Foreskin keratinocyte (primary cell): ENCODE measurements at places on chromosomes 12 and 14. TPM values are rescaled to one million over a fixed set of nuclear protein-coding genes. Genes with fewer than 3 reads are reported as not detected.

- no peak for DNase-seq
Measured at GRCh38 chr12:81330480-81330879, 252.6 kb downstream of the ACSS3 start.

The CAPZA3 gene
- not detected in 2 replicates for total RNA-seq

The AKAP3 gene
- total RNA-seq: 1.2 and 1.7 TPM in 2 replicates

The HEBP1 gene
- total RNA-seq: 19.6 and 20.5 TPM in 2 replicates
